ENCODE measurements at places on chromosomes 4 and X.

DNA sequence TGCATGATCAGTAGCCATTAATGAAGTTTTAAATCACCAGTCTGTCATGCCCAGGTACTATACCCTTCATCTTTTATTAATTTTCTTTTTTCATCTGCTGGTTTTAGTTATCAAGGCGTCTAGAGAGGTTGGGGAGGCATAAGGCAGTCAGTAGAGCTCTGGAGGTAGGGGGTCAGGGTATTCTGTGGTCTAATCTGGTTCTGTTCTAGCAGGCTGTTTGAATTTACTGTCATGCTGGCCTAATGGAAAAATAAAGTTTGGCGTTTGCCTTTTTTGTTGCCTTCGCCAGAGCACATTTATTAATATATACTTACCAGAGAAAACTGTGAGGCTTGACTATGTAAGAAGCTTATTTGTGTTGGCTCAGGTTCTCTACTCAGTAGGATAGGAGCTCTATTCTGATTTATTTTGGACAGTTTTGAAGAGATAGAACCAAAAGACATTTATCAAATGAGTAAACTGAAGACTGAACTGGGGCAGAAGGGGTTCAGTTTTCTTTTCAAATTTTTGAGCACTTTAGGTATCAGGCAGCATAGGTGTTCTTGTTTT, 46.9 kb downstream of the TMEM131L start:
- no peak for DNase-seq

- no peak for DNase-seq
Observed at GRCh38 chr4:121597346-121597934, 99.3 kb downstream of the ANXA5 start.

DNA sequence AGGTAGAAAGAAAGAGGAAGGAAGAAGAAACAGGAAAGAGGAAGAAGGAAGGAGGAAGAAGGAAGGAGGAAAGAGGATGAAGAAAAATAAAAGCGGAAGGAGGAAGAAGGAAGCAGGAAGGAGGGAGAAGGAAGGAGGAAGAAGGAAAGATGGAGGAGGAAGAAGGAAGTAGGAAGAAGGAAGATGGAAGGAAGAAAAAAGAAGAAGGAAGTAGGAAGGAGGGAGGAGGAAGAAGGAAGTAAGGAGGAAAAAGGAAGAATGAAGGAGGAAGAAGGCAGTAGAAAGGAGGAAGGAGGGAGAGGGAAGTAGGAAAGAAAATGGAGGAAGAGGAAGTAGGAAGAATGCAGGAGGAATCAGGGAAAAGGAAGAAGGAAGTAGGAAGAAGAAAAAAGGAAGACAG, 191.1 kb upstream of the TBL1X start:
- DNase-seq: no peak

DNA sequence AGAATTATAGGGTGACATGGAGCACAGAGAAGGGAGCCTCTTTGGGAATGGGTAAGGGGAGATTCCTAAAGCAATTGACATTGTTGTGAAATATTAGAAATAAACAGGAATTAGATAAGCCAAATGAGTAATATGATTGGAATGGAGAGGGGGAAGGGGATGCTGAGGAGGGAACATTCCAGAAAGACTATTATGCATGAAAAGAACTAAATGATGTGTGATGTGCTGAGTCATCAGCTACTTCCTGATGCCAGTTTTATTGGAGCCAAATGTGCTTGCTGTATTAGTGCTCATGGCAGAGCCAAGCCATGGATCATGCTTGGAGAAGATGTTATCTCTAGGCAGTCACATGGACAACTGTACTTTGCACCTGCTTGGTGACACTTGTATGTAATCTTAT, 189.0 kb upstream of the HCCS start:
- no peak for DNase-seq

DNA sequence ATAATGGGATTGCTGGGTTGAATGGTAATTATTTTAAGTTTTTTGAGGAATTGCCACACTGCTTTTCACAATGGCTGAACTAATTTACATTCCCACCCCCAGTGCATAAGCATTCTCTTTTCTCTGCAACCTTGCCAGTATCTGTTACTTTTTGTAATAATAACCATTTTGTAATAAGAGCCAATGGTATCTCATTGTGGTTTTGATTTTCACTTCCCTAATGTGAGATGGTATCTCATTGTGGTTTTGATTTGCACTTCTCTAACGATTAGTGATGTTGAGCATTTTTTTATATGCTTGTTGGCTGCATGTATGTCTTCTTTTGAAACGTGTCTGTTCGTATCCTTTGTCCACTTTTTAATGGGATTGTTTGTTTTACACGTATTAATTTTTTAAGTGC, 213.1 kb upstream of the HDX start:
- no peak for DNase-seq

- no peak for DNase-seq
Observed at GRCh38 chrX:24694825-24695224, 1.1 kb downstream of the POLA1 start.

GRCh38 chr4:60482921-60483351, 717.2 kb upstream of the ADGRL3 start:
- no peak for DNase-seq

DNA sequence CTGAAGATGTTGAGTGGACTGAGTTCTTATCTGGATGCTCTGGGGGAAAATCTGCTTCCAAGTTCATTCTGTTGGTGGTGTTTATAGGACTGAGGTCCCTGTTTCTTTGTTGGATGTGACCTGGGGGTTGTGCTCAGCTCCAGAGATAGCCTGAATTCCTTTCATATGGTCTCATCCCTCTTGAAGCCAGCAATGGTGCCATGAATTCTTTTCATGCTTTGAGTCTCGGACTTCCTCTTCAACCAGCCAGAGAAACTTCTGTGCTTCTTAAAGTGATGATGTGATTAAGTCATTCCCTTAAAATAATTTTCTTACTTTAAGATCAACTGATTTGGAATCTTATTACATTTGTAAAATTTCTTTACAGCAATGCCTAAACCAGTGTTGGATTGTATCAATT, 233.8 kb upstream of the UGT8 start:
- DNase-seq: no peak

DNA sequence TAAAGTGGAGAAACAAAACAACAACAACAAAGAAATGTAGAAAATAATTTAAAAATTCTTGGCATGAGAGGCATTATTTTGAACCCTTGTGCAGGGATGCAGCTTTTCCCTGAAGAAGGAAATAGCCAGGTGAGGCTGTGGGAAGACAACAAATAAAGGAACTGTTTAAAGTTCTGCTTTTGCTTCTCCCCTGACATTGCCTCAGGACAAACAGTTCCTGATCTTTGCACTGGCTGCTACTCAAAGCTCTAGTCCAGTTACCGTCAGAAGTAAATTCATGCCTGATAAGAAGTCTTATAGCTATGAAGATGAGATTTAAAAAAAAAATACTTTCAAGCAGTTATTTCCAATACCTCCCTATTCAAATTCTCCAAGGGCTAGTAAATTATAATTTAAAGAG, 233.8 kb downstream of the IL15 start:
- no peak for DNase-seq

DNA sequence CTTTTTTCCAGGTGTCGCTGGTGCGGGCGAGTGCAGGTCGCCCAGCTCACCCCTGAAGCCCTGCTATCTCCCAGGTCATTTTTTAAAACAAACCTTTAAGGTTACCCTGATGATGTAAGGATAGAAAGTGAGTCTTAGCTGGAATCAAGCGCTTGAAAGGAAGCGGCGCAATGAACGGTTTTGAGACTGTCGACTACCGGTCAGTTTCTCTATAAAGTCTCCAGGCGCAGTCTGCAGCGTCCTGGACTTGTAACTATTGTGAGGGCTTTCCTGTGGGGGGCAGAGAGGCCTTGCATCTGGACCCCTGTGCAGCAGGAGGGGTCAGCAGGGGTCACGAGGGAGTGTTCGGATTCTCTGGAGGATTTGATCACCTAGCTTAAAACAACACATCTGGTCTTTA, 1.6 kb downstream of the KIT start:
- no peak for DNase-seq

- no peak for DNase-seq
Observed at GRCh38 chrX:143461606-143462005, 55.7 kb downstream of the SPANXN3 start.

DNA sequence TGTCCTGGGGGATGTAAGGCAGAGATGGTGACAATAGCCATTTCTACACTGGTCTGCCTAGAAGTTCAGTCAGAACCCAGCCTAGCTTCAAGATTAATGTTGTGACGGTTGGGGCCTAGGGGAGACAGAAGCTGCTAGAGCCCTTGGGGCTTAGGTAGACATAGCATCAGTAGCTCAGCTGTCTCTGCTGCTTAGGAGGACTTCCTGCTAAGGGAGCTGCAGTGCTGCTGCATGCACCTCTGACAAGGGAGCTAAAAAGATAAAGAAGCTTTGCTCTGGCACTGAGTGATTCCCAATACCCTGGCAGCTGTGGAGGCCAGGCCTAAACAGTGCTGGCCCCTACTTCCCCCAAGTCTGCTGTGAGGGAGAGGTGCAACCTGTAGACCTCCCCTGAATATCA, 116.0 kb downstream of the CT47B1 start:
- no peak for DNase-seq

DNA sequence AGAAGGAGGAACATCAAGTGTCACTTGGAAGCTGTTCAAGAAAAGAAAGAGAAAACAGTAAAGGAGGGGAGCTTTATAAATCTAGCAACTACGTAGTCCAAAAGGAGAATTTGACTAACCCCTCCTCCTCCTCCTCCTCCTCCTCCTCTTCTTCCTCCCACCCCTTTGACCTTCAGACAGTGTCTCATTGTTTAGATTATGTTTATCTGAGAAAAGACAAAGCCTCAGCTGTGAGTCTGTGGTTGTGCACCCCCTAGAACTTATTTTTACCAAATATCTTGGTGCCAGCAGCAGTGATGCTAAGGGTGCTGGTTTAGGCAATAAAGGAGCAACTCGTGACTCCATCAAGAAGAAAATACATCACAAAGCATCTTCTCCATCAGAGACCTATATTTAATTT, 68.9 kb upstream of the BMP2K start:
- DNase-seq: no peak

DNA sequence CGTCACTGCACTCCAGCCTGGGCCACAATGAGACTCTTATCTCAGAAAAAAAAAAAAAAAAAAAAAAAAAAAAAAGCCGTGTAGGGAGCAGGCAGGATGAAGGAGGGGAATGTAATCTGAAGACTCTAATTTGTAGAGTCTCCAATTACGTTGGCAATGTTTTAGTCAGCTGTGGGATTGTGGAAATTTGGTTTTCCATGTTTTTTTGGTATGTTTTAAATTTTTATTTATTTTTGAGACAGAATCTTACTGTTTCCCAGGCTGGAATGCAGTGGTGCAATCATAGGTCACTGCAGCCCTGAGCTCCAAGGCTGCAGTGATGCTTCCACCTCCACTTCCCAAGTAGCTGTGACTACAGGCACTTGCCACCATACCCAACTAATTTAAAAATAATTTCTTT, 56.5 kb downstream of the NSD2 start:
- no peak for DNase-seq

DNA sequence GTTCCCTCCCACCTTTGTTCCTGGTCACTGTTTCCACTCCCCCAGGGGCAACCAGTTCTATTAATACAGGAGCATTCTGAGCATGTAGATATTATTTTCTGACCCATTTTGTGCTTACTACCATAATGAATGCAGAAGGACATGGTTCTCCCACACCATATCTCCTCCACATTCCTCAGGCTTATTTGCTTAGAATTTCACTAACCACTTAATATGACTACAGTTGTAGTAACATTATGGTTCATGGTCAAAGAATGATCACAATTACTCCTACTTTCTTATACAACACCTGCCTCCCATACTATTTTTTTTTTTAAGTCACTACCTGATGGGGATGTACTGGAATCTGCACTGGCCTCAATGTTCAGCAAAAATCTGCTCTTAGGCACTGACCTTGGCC, 7.5 kb upstream of the FAM184B start:
- no peak for DNase-seq

GRCh38 chr4:115159141-115159540, 45.7 kb upstream of the NDST4 start:
- no peak for DNase-seq

- DNase-seq: no peak
Observed at GRCh38 chr4:55571806-55572205, 20.2 kb downstream of the PDCL2 start.

DNA sequence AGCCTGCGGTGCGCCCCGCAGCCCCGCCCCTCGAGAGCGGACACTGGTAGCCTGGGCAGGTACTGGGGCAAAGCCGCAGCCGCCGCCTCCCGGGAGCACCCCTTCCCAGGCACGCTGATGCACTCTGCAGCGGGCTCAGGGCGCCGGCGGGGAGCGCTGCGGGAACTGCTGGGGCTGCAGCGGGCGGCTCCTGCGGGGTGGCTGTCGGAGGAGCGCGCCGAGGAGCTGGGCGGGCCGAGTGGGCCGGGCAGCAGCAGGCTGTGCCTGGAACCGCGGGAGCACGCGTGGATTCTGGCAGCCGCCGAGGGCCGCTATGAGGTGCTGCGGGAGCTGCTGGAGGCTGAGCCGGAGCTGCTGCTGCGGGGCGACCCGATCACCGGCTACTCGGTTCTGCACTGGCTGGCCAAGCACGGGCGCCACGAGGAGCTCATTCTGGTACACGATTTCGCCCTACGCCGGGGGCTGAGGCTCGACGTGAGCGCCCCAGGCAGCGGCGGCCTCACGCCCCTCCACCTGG, 401 bp downstream of the SOWAHD start:
- DNase-seq: no peak

- DNase-seq: no peak
Observed at GRCh38 chrX:112190646-112191045, 108.1 kb upstream of the TRPC5 start.

- DNase-seq: peak; percentile 54
Observed at GRCh38 chr4:145482209-145483037, 770 bp downstream of the SMAD1 start.
